ENCODE measurements at places on chromosomes 5 and 9. TPM values are rescaled to one million over a fixed set of nuclear protein-coding genes. Genes with fewer than 3 reads are reported as not detected.

- H3K4me3 ChIP-seq: no peak overlapping the region
- H3K36me3 ChIP-seq: no peaks in the 10 kb centered on the region
- no peak overlapping the region for H3K27ac ChIP-seq
- H3K4me1 ChIP-seq: no peaks in the 10 kb centered on the region
- peaks cover 2% of the 10 kb centered on the region for H3K27me3 ChIP-seq
Observed at GRCh38 chr9:121636341-121636865, 15.0 kb upstream of the DAB2IP start.

DNA sequence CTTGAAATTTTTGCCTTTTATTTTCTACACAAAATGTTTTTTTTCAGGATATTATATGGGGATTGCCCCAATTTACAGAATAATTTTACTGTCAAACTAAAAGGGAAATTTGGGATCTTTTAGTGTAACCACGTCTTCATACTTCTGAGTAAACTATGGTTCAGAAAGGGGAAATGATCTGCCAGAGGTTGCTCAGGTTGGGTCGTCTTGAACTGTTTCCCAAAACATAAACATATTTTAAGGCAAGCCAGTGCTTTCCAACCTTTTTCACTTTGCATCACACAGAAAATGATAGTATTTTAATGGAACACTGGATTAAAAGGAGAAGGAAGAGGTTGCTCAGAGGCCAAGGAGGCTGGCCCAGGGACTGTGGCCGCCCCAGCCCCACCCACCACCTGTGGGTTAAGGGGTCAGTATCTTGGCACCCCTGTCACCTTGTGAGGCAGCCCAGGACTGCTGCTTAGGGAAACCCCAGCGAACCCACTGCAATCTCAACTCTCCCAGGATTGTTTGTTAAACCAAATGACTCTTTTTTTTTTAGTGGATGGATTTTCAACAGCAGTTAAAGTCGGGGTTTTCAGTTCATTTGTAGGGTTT, 142.7 kb upstream of the DHFR start:
- peaks cover 35% of the 10 kb centered on the region for H3K36me3 ChIP-seq
- DNase-seq: no peak
- H3K4me1 ChIP-seq: no peaks in the 10 kb centered on the region

GRCh38 chr5:43288269-43288831, 24.9 kb downstream of the HMGCS1 start:
- peaks cover 63% of the 10 kb centered on the region for H3K36me3 ChIP-seq
- peaks cover 13% of the 10 kb centered on the region for H3K4me1 ChIP-seq
- no peak for DNase-seq
- no peak overlapping the region for H3K4me3 ChIP-seq
- no peak overlapping the region for H3K27ac ChIP-seq

GRCh38 chr5:41844502-41844901, 25.7 kb downstream of the OXCT1 start:
- H3K4me3 ChIP-seq: no peak overlapping the region
- no peak for DNase-seq
- peaks cover 36% of the 10 kb centered on the region for H3K36me3 ChIP-seq
- H3K4me1 ChIP-seq: peaks cover 3% of the 10 kb centered on the region
- H3K27ac ChIP-seq: no peak overlapping the region

DNA sequence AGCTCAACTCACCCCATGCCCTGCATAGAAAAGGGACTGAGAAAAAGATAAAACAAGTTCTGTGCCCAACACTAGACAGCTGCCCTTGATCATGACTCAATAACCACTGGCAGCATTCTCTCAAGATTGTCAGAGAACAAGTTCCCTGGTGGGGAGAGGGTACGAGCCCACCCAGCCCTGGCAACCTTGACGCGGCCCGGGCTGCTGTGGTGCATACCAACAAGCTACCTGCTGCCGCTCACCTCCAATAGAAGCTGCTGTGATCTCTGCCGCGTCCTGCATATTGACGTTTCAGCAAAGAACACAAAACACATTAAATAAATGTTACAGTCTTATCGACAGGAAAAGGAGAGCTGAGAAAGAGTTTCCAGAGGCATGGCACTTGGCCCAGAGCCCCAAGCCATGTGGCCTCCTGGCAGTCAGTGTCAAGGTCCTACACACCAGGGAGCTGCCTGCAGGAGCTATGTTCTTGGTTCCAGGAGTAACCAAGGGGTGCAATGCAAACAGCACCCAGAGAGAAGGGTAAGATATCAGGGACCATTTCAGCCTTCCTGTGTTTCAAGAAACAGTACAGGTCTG, 28.3 kb downstream of the WHRN start:
- no peaks in the 10 kb centered on the region for H3K36me3 ChIP-seq
- no peak overlapping the region for H3K27ac ChIP-seq
- H3K4me1 ChIP-seq: peaks cover 34% of the 10 kb centered on the region
- H3K27me3 ChIP-seq: peaks cover 6% of the 10 kb centered on the region
- DNase-seq: no peak

DNA sequence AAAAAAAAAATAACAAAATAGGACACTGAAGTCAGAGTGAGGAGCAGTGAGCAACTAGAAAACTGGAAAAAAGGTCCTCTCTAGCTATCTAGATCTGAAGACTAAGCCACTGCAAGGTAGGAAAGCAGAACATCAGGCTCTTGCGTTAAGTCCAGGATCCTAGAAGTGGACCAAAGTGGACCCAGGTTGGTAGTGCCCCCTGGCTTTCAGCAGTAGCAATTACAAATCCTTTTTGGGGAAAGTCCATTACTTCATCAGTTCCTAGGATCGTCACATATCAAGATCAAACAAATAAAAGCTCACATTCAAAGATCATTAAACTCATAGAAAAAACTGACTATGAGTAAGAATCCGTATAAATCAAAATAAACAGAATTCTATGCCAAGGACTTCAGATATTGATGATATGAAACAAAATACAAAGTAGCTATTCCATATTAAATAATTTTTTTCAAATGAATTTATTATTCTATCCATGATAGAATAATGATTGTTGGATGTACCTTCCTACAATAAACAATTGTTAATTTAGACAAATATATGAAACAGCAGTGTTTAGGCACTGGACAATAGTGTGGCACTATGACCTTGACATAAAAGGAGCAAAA, 6.5 kb upstream of the RICTOR start:
- no peak overlapping the region for H3K4me3 ChIP-seq
- peaks cover 25% of the 10 kb centered on the region for H3K4me1 ChIP-seq
- H3K36me3 ChIP-seq: peaks cover 5% of the 10 kb centered on the region

DNA sequence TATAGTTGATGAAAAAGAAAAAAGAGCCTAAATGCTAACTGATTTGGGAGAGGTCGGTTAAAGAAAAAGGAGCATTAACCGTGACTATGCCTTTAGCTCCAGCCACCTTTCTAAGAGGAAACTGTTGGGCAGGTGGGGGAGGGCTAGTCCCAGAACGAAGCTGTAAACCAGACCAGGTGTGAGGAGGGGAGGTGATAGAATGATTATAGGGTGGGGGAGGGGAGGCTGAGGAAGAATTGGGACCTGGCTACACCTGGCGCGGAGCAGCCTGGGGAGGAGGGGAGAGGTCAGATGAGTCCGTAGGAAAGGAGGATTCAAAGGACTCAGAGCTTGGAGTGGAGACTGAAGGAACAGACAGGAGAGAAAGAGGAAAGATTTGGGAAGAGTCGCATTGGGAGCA, 73.4 kb downstream of the PHAX start:
- DNase-seq: no peak
- H3K4me3 ChIP-seq: no peak overlapping the region
- peaks cover 3% of the 10 kb centered on the region for H3K36me3 ChIP-seq
- no peaks in the 10 kb centered on the region for H3K27me3 ChIP-seq
- H3K4me1 ChIP-seq: peaks cover 6% of the 10 kb centered on the region

DNA sequence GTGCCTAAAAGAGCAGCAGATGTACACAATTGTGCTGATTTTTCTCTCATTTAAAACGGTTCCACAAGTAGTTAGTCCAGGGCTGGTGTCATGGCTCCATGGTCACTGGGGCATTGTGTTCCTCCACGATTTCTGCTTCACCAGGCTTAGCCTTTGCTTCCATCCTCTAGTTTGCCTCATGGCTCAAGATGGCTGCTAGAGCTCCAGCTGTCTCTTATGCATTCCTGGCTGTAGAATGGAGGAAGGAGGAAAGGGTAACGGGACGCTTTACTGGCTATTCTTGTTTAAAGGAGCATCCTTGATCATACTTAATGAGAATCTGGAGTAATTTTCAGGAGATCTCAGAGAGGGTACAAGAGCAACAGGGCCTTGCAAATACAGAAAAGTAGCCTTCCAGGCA, 47.7 kb downstream of the BOD1 start:
- no peak overlapping the region for H3K4me3 ChIP-seq
- H3K36me3 ChIP-seq: no peaks in the 10 kb centered on the region
- H3K27me3 ChIP-seq: peaks cover 15% of the 10 kb centered on the region
- no peak for DNase-seq
- no peaks in the 10 kb centered on the region for H3K4me1 ChIP-seq

DNA sequence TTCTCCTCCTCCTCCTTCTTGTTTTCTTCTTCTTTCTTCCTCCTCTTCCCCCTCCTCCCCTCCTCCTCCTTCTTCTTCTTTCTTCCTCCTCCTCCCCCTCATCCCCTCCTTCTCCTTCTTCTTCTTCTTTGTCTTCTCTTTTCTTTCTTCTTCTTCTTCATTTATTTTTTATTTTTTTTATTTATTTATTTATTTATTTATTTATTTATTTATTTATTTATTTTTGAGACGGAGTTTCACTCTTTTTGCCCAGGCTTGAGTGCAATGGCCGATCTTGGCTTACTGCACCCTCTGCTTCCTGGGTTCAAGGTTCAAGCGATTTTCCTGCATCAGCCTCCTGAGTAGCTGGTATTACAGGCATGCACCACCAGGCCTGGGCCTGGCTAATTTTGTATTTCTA, 1332.5 kb upstream of the CDH9 start:
- H3K27ac ChIP-seq: no peak overlapping the region
- no peaks in the 10 kb centered on the region for H3K36me3 ChIP-seq
- no peak for DNase-seq

The LCN9 gene
- total RNA-seq: not detected

The SV2C gene
- total RNA-seq: 0.33 TPM

The OLFM1 gene
- total RNA-seq: not detected

The PLPP7 gene
- not detected for total RNA-seq
